KG1 (cell line): ENCODE measurements at places on chromosomes 16 and 17.
A peak's percentile ranks its signal among the peaks of the same experiment; 100 is the strongest.

- no peak for DNase-seq
These were observed 6.0 kb downstream of the NDEL1 start for GRCh38 chr17:8441690-8442089.

DNA sequence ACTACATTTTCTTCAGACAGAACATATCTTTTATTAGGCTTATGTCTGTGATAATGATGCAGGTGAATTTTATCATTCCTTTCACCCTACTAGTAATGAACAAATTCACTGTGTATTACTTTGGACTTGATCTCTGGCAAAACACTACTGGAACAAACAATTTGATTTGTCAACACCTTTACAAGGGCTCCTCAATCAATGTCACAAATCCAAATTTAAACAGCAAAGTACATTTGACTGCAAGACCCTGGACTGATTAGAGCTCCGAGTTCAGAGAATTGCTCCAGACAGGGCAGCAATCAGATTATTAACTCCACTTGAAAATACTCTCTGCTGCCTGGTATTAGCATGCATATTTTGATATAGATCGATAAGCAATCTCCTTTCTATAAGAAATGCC, 547.6 kb upstream of the SALL1 start:
- no peak for DNase-seq

DNA sequence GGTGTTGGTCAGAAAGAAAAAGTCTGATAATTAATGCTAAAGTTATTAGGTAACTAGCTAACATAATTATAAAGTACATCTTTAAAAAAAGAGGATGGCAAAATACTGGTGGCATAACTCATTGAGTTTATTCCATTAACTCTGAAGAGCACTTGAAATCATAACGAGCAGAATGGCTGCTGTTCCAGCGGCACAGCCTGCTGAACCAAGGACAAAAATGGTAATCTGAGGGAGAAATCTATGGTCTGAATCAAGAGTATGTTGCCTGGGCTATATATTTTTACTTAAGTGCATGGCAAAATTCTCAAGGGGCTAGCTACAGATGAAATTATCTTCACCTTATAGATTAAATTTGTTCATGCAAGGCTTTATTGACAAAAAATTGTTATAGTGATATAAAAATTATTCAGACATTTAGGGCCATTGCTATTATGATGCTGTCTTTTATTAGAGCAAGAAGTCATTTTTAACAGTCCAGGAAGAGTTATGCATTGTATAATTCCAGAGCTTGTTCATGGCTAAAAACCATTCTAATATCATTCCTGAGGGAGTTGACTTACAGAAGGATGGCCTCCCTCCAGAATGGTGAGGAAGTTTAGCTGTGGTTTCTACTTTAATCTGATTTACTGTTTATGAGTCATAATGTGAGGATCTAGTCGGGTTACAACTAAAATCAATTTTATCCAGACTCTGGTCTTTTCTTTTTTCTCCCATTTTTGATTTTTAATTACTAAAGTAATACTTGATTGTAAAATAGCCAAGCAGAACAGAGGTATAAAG, 41.4 kb upstream of the ANKFN1 start:
- no peak for DNase-seq

DNA sequence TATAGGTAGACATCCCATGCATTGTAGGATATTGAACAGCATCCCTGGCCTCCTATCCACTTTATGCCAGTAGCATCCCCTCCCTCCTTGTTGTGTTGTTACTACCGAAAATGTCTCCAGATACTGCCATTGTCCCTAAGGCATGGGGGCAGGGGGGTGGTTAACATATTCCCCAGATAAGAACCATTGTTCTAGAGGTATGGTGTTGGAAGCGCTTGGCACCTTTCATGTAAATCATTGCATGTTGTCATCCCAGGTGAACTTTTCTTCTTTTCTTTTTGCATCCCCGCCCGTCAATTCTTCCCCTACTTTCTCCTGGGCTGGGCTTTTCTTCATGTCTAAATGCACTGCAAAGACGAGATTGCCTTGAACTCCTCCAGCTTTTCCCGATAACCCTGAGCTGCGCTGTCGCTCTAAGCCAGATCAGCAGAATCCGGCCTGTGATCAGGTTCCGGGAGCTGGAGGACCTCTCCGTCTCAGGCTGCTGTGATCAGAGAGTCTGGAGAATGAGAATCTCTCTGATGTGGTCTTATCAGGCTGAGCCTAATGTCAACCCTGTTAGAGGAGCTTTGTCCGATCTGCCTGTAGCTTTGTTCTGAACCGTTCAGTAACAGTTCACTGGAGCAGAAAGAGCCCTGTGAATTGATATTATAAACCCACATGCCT, 76.2 kb downstream of the RBFOX1 start:
- no peak for DNase-seq

- DNase-seq: no peak
These were observed 223.3 kb upstream of the KCNJ16 start for GRCh38 chr17:69851736-69852135.

- no peak for DNase-seq
These were observed 26.0 kb downstream of the DYNLL2 start for GRCh38 chr17:58109197-58109596.

DNA sequence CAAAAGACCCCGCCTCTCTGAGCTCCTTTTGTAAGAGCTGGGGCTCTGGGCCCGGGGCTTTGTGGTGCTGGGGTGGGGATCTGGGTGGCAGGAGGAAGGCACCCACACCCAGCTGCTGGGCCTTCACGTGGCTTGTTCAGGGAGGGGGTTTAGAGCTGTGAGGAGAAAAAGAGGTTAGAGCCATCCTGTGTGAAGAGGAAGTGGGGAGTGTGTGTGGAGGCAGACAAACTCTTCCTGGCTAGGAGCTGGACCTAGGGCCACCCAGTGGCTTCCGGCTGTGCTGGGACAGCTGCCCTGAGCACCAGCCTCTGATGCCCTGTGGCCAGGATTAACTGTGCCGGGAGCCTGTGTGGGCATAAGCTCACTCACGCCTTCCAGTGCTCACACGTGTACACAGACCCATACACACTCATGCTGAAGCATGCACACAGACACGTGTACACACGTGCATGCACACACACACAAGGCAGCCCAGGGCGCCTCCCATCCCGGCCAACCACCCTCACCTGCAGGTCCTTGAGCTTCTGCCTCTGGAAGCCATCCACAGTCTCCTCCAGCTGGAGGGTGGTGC, 7.4 kb downstream of the CIBAR2 start:
- DNase-seq: peak; percentile 87

- DNase-seq: no peak
These were observed 9.4 kb downstream of the ABCC1 start for GRCh38 chr16:15958703-15959348.

- DNase-seq: no peak
These were observed 155.8 kb upstream of the SDK2 start for GRCh38 chr17:73799781-73800627.

DNA sequence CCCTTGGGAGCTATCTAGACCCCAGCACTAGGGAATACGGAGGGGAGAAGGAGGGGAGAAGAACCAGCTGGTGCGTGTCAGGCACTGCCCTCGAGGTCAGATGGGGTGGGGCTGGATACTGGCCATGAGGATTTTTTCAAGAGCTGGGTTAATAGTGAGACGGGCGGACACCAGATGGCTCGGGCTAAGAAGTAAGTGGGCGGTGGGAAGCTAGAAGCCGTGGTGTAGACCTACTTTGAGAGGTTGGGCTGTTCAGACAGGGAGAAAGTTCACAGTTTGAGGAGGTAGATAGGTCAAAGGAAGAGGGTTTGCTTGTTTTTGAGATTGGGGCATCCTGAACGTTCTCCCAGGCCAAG, 303.8 kb downstream of the SEC14L1 start:
- DNase-seq: no peak

DNA sequence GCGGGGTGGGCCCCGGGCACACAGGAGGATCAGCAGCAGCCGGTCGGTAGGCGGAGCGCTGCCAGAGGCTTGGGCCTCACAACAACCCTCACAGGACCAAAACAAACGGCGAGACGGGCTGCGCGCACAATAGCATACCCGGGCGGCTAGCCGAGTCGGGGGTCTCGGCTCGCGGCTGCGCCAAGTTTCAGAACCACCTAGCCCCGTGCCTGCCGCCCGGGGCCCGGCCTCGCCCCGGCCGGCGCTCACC, 732 bp downstream of the ULK2 start:
- peak; percentile 12 for DNase-seq

DNA sequence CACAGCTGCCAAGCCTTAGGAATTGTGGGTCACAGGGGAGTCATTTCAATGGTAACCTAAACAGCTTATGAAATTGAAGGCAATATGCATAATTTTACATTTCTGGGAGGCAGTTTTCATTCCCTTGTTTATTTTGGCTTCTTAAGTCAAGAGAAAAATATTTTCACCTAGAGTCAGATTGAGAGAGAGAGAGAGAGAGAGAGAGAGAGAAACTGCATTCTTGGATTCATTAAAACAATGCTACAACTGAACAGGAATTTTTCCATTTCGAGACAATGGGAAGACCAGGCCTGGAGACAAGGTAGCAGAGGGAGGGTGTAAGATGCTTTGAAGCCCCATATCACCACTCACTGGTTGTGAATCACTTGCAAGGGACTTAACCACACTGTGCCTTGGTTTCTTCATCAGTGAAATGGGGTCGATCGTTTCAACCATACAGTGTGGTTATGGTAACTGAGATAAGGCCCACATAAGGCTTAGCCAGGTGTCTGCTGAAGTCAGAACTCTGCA, 224.7 kb upstream of the IRX3 start:
- no peak for DNase-seq

DNA sequence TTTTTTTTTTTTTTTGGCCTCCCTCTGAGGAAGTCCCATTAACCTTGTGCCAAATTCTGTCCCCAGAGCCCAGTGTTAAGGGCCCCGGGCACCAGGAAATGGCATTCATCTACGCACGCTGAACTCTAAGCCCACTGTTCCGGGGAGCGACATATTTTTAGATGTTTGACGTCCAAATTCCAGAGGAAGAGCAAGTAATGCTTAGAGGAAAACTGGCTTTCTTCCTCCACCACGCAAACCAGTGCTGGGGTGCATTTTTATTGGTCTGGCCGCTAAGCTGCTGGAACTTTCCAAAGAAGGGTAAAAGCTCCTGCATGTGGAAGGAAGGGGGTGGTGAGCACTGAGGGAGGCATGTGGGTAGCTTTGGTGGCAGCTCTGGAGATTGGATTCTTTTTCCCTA, 8.3 kb downstream of the WFDC1 start:
- DNase-seq: no peak
